ENCODE measurements at places on chromosomes 13 and 19.

- DNase-seq = no peak
These were observed 13.3 kb upstream of the PSMD8 start for GRCh38 chr19:38360839-38361631.

DNA sequence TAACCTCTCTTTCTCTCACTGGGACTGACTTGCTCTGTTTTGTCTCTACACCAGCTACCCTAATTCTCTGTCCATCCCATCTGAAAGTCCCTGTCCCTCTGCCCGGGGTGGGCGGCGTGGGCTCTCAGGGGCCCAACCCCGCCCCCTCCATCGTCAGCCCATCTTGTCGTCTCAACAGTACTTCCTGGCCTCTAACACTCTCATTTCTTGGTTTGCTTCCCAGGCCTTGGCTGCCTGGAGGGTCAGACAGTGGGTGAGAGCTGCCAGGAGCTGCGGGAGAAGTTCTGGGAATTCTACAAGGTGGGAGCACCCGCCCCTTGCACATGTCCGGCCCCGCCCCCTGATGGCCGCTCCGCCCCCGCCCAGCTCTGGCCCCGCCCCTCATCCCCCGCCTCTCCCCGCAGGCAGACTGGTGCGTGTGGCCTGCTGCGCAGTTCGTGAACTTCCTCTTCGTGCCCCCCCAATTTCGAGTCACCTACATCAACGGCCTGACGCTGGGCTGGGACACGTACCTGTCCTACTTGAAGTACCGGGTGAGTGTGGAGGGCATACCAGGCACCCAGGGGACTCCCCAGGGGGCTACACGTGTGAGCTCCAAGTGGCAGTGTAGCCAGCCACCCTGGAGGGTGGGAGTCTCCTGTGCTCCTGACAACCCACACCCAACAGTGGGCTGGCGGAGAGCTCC lies 1.7 kb downstream of the MPV17L2 start:
- no peak for DNase-seq

DNA sequence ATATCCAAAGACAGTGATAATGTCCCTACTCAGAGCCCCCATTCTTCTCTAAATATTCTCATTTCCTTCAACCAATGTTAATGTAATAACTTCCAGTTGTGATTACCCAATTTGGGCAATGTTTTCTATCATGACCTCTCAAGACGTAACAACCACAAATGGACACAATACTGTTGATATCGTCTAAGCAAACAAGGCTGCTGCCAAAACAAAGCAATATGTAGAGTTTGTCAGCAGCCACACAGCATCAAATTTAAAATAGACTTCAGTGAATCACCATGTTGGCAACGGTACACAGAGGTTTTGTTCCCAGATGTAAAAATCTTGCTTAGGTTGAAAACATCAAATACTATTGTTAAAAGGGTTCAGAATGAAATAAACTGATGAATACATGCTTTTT lies 205.1 kb downstream of the DACH1 start:
- DNase-seq = no peak

GRCh38 chr13:48660361-48661076 lies 6.8 kb downstream of the CYSLTR2 start:
- DNase-seq = no peak

DNA sequence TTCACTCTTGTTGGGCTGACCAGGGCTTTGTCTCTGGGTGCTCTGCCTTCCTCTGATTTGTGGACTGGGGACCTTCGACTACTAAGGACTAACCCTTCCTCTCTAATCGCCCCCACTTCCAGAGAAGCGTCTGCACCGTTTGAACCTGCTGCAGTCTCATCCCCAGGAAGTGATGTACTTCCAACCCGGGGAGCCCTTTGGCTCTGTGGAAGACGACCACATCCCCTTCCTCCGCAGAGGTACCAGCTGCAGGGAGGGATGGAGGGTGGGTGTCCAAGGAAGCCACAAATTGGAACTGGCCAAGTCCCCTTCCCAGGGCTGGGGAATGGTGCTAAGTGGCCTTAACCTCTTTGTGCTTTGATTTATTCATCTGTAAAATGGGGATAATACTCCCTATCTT lies 9.2 kb downstream of the QPCTL start:
- no peak for DNase-seq

DNA sequence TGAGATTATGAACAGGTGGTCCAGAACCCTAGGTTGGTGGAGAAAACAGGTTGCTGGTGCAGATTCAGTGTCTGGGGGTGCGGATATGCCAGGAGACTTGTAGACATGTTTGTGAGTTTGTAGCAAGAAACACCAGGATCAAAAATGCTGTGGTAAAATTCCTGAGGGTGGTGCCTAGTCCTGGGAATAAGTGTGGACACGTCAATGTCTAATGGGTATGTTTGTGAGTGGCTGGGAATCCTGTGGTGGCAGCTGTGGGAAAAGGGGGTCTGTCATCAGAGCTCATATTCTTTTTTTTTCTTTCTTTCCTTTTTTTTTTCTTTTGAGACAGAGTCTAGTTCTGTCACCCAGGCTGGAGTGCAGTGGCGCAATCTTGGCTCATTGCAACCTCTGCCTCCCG lies 7.2 kb downstream of the ZNF708 start:
- DNase-seq = no peak

DNA sequence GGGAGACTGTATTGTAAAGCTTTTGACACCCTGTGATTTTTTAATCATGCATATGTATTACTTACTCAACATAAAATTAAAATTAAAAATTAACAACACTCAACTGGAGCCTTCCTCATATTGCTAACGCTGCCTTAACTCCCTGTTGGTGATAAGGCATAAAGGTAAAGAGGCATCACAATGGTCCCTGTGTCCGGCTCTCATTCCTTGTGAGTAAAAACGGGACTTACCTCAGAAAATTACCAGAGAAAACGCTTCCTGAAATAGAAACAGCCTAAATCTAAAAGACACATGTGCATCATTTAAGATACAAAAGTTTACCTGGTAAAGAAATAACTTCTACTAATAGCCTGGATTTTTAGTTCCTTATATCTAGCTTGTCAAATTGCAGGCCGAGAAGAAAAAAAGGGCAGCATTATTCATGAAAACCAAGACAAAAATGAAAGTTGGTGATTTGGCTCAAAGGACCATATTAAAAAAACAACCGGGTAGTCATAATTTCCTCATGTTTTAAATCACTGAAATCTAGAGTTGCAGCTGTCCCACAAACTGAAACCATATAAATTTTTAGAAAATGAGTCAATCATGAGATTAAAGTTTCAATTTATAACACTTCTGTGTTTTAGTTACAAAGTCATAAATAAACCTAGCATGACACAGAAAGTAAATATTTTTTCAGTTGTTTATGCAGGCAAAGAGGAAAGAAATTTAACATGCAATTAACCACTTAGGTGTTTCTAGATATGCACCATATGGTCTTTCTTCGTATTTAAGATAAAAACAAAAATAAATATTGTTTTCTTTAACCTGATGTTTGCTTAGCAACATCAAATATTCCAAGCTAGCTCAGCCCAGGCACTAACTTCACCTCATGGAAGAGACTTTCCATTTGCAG lies 94.7 kb downstream of the MIPEP start:
- no peak for DNase-seq

GRCh38 chr19:55858969-55859368 lies 22.6 kb downstream of the NLRP4 start:
- no peak for DNase-seq

GRCh38 chr19:39864118-39864517 lies 17.9 kb upstream of the FBL start:
- no peak for DNase-seq

DNA sequence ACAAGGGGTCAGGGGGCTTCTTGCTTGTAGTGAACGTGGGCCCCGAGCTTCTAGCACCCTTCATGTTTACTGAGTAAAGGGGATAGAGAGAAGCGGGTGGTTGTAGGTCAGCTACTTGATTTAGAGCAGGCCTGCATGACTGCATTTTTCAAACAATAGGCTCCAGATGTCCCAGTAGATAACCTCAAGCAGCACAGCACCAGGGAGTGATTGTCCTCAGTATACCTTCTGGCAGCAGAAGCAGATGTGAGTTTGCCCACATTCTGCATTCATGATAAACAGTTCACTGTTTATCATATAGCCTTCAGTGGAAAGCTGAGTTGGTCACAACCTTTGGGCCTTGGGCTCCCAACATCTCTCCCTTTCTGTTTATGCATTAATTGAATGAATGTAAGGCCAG lies 4.8 kb downstream of the ZNF439 start:
- no peak for DNase-seq

DNA sequence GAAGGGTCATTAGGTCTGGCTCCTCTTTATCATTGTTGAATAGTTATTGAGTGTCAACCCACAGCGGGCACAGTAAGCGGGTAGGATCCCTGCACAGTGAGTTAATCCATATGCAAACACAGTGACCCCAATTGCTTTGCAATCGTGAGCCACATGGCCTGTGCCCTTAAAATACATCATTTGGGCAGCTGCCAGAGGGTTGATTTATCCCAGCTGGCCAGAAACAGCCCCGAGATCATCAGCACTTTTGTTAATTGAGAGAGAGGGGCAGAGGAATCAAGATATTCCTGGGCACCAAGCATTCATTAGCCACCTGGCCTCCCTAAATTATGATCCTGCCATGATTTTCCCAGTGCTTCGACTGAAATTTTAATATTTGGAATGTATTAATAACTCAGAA lies 9.8 kb upstream of the CNMD start:
- DNase-seq = no peak

DNA sequence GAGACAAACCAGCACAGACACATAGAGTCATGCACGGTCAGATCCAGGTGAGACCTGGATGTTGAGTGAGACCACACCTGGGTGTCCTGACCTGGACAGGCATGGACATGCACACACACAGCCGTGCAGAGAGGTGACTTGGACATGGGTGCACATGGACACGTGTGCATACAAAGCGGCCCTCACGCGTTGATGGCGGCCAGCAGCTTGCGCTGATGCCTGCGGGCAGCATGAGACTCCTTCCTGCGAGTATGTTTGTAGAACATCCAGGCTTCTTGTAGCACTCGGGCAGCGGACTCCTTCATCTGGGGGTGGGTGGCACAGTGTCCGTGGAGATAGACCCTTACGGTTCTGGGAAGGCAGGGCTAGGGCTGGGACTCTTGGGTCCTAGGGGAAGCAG lies 11.5 kb downstream of the KCNN4 start:
- DNase-seq = no peak

- DNase-seq = no peak
These were observed 13.0 kb upstream of the SPC24 start for GRCh38 chr19:11168568-11168967.

GRCh38 chr13:67916650-67917049 lies 686.5 kb upstream of the PCDH9 start:
- no peak for DNase-seq

DNA sequence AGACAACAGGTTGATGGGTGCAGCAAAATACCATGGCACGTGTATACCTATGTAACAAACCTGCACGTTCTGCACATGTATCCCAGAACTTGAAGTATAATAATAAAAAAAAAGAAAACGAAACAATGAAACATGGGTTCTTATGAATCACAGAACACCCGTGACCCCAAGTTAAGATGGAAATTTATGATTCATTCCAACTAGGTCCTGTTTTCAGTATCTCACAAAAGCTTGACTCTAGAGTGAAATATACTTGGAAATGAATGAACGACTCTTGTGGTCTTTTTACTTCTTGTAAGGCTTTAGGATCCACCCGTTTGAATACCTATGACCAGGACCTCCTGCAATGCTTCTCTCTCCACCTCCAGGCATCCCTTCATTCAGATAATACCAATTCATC lies 3.5 kb upstream of the LILRB4 start:
- DNase-seq = no peak

- DNase-seq = peak; percentile 46
These were observed 1226.7 kb downstream of the UQCRFS1 start for GRCh38 chr19:27986299-27986698.

DNA sequence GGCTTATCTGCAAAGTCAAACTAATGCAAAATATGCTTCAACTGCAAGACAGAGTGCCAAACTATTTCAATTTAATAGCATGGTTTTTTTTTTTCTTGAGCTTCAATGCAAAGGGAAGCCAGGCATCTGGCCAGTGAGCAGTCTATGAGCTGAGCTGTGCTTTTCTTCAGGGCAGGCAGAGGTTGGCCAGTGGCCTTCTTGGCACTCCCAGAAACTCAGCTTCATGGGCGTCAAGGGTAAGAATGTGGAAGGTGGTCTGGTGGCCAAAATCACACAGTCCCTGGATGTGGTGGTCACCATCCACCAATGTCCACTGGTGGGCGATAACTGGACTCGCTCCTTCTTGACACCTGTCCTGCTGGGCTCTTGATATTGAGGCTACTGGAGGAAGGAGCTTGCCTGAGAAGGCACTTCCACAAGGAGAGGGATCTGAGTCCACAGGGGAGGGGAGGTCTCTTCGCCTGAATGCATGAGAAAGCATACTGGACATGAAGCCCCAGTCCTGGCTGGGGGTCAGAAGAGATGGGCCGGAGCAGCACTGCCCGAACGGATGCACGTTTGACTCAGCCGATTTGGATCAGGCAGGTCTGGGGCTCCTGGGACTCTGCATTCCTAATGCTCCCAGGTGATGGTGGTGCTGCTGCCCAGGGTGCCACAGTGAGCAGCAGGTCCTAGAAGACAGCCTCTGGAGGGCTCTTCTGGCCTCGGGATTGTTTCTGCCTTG lies 17.1 kb downstream of the COL4A2 start:
- DNase-seq = no peak

- DNase-seq = no peak
These were observed 110.9 kb downstream of the IER2 start for GRCh38 chr19:13260883-13261653.

DNA sequence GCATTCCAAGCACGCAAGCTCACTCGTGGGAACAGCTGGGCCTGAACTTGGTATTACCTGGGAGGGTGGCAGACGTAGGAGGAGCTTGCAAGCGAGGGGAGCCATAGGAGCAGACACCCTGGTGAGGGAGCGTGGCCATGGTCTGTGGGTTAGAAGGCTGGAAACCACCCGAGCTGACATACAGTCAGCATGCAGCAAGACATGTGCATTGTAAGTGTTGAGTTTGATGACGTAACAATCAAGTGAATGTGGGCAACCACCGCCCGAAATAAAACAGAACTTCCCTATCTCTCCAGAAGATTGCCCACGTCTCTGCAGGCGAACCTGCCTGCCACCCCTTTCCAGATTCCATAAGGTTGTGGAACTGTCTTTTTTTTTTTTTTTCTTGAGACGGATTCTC lies 26.8 kb downstream of the UBXN6 start:
- DNase-seq = no peak

DNA sequence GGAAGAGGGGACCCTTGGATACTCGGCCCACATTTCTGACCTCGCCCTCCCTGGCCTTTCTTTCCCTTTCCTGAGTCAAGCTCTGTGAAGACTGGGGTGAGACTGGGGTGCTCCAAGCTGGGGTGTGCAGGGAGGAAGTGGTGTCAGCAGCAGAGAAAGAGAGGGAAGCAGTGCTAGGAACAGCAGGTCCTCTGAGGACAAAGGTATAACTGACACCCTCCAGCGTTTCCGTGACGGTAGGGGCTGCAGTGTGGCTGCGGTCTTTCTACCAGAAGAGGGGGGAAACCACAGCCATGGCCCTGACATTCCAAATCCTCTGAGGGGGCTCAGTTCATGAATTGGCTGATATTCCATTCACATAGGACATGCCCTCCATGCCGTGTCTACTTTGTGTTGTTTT lies 1.1 kb downstream of the KIR3DL2 start:
- no peak for DNase-seq

Measured in NCI-H526 treated with DMSO at 0.1 percent for 48 hours (cell line).